ENCODE measurements at places on chromosomes 3 and 15. TPM values are rescaled to one million over a fixed set of nuclear protein-coding genes. Genes with fewer than 3 reads are reported as not detected.

GRCh38 chr15:92924216-92924615, 24.1 kb downstream of the CHD2 start:
- DNase-seq, result no peak

The ECE2 gene
- 0.19 TPM for total RNA-seq

- no peak for DNase-seq
Measured at GRCh38 chr15:53880357-53880756, 97.9 kb upstream of the UNC13C start.

DNA sequence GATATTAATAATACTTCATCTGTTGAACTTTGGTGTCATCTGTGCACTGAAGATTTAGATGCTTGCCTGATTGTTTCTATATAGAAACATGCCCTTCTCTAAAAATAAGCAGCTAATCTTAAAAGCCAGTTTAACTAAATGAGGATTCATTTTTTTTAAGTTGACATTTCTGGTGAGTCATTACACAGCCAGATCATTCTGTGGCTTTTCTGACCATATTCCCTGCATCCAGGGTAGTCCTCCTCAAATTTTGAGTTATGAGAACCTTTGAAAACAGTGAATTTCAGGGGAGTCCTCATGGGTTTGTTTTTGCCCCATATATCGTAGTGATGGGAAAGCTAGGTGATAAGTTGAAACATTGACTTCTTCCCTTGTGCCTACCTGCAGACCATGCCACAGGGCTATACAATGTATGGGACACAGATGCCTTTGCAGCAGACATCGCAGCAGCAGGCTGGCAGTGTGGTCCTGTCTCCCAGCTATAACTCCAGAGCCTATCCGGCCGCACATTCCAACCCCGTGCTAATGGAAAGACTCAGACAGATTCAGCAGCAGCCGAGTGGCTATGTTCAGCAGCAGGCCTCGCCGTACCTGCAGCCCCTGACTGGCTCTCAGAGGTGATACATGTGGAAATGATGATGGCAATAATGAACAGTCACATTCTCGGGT, 26.5 kb upstream of the P2RY12 start:
- no peak for DNase-seq

The NAALADL2 gene
- total RNA-seq, result 10.4 TPM

GRCh38 chr15:78212008-78212407, 22.4 kb downstream of the ACSBG1 start:
- DNase-seq, result no peak

The RASL12 gene
- 11.5 TPM for total RNA-seq

The CAV3 gene
- total RNA-seq, result 24.8 TPM

The LRTM1 gene
- total RNA-seq, result not detected

GRCh38 chr3:14141602-14142341, 16.9 kb downstream of the TMEM43 start:
- peak; percentile 86 for DNase-seq

The C3orf22 gene
- total RNA-seq, result not detected

Data from cardiac septum (tissue), 1 donor.